ENCODE measurements at places on chromosomes 11 and 22. TPM values are rescaled to one million over a fixed set of nuclear protein-coding genes. Genes with fewer than 3 reads are reported as not detected.

The BTG4 gene
- not detected for total RNA-seq

The MS4A12 gene
- total RNA-seq: 0.21 TPM

DNA sequence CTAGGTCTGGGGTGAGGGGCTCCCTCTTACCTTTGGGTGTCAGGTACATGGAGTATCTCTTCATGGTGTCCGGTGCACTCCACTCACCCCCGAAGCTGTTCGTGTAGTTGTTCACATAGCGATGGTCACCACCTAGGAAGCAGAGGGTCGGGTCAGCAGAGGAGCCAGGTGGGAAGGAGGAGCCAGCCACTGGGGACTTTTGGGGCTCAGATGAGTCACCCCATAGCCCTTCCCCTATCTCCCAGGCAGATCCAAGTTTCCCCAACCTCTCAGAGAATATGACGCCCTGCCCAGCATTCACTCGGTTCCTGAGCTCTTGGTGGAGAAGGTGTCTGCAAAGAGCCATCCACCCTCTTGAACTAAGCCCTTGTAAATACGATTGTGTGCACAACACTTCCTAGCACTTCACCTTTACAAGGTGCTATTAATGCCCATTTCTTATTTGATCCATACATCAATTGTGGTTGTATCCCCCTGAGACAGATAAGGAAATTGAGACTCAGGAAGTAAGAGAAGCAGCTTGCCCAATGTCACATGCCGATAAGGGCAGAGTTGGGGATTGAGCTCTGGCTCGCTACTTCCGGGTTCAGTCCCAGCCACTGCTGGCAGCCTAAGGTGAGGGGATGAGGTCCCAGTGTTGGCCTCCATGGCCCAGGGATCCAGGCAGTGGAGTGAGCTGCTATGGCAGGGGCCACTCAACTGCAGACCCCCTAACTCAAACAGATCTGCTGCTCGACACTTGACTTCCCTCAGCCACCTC lies 14.8 kb downstream of the TRIM29 start:
- no peak for DNase-seq

DNA sequence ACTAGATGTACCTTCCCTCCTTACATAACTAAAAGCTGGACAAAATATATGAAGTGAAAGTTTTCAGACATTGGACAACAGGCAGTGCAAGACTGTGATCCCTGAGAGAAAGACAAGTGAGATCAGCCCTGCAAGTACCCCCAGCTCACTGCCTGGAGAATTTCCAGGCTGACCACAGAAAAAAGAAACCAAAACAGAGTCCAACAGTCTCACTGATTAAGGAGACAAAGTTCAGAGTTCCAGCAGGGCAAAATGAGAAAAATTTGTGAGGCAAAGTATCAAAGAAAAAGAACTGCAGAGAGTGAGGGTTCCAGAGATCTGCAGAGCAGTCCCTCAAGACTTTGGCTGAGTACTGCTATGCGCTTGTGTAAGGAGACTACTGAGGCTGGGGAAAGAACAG lies 47.3 kb upstream of the TMEM45B start:
- no peak for DNase-seq

DNA sequence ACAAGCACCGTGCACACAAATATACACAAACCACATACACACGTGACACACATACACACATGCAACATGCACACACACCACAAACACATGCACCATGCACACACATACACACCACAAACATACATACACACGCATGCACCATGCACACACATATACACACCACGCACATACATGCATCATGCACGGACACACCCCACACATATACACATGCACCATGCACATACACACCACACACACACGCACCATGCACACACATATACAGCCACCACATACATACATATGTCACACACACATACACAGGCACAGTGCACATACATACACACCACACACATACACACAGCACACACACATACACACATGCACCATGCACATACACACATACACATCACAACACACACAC lies 12.7 kb upstream of the B4GALNT4 start:
- no peak for DNase-seq

DNA sequence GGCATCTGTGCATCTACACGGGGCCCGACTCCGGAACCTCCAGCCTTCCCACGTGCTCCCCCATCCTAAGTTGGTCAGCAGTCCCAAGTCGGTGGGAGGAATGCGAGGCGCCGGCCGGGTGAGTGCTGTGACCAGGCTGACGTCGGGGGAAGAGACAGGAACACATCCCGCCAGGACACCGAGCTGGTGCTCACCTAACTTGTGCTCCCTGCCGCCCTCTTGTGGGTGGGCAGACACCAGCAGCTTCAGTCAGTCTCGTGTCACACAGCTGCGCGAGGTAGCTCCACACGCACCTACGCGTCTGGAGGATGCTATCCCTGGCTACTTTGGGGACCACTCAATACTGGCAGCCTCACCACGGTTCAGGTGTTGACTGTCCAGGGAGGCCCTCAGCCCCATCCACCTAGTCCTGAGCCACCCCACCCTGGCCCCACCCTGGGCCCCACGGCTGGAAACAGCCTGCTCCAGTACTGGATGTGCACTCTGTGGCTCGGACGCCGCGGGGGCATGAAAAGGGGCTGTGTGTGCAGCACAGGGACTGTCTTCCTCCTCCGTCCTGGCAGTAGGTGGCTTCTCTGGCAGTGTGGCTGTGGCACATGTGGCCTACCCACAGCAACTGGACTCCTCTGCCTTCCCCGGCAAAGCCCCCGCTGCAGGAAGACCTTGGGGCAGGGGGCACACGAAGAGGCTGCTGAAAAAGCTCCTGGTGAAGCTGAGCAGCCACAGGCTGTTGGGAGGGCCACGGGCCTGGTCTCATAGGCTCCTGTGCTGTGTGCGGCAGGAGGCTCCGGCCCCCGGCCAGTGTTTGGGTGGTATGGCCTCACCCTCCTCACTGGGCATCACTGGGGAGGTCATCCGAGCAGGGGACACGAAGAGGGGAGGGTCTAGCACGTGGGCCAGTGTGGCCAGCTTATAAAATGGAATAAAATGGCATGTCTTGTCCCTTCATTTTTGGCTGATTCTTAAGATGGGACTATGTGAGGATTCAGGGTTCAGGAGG lies 11.2 kb upstream of the BID start:
- DNase-seq: peak; percentile 20

Measured in HFFc6 (cell line).